ENCODE measurements at places on chromosomes 3 and 15. TPM values are rescaled to one million over a fixed set of nuclear protein-coding genes. Genes with fewer than 3 reads are reported as not detected.
A peak's percentile ranks its signal among the peaks of the same experiment; 100 is the strongest.

The GUCA1C gene
- total RNA-seq: not detected

DNA sequence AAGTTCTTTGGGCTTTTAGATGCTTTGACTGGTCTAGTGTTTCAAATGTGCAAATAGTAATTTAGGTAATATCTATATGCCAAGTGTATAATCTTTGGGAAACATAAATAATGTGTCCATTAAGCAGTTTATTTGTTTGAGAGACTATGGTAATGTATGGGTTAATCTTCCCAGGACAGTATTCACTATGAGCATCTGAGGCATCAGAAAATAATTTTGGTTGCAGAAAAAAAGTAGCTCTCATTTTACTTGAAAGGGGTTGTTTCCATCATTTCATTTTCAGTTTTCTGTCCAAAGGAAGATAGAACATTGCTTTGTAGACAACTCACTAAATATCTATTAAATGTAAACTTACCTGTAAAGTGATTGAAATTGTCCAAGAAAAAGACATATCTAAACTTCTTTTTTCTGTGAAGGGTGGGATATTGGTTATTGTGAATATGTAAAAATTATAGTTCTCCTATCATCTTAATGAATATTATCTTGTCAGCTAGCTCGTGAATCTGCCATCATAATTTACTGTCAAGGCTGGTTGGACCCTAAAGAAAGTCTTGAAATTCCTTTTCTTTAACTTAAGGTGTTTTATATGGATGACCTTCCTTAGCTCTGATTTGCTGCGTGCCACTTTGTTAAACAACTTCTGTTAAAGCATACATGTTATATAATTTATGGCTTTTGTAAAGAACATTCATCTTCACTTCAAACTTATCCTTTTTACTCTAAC is 108.8 kb downstream of the EPHA3 start:
- no peaks in the 10 kb centered on the region for H3K36me3 ChIP-seq
- H3K27me3 ChIP-seq: no peaks in the 10 kb centered on the region
- DNase-seq: no peak
- no peak overlapping the region for H3K27ac ChIP-seq
- H3K4me1 ChIP-seq: no peaks in the 10 kb centered on the region

- H3K27ac ChIP-seq: no peak overlapping the region
- peaks cover 3% of the 10 kb centered on the region for H3K27me3 ChIP-seq
- no peaks in the 10 kb centered on the region for H3K36me3 ChIP-seq
- no peak for DNase-seq
- peaks cover 2% of the 10 kb centered on the region for H3K4me1 ChIP-seq
Measured at GRCh38 chr3:141218162-141218835, 13.3 kb upstream of the PXYLP1 start.

GRCh38 chr15:27167738-27168137 is 196.8 kb downstream of the GABRG3 start:
- no peaks in the 10 kb centered on the region for H3K36me3 ChIP-seq
- no peak for DNase-seq
- H3K27ac ChIP-seq: no peak overlapping the region
- no peaks in the 10 kb centered on the region for H3K4me1 ChIP-seq

The TRH gene
- 0.36 TPM for total RNA-seq

The SLC22A14 gene
- 0.18 TPM for total RNA-seq

DNA sequence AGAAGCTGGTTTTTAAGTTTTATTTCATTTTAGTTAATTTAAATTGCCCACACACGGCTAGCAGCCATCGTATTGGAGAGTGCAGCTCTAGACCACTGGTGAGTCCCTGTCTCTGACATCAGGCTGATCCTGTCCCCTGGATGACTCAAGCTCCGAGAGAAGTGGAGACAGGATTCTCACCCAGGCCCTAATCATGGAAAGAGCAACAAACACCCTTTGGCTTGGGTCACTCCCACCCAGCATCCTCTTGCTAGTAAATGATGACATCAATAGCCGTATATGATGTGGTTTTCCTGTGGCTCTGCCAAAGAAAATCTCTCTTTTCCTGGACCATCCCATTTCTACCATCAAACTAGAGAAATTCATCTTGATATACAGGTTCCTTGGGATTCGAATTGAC is 182.2 kb downstream of the NTRK3 start:
- peaks cover 2% of the 10 kb centered on the region for H3K27me3 ChIP-seq
- H3K36me3 ChIP-seq: no peaks in the 10 kb centered on the region
- DNase-seq: no peak
- H3K4me3 ChIP-seq: no peak overlapping the region

The CCR3 gene
- total RNA-seq: not detected

GRCh38 chr3:66302288-66302687 is 81.5 kb downstream of the SLC25A26 start:
- peaks cover 7% of the 10 kb centered on the region for H3K4me1 ChIP-seq
- H3K27ac ChIP-seq: no peak overlapping the region
- H3K36me3 ChIP-seq: no peaks in the 10 kb centered on the region
- H3K27me3 ChIP-seq: no peaks in the 10 kb centered on the region
- H3K4me3 ChIP-seq: no peak overlapping the region

The RPL39L gene
- 11.5 TPM for total RNA-seq

- H3K4me1 ChIP-seq: peaks cover 4% of the 10 kb centered on the region
- H3K27ac ChIP-seq: peak overlapping the region; percentile 83
- H3K27me3 ChIP-seq: no peaks in the 10 kb centered on the region
- no peak overlapping the region for H3K4me3 ChIP-seq
Measured at GRCh38 chr3:194407423-194407822, 8.4 kb upstream of the GP5 start.

The APOD gene
- not detected for total RNA-seq

The ROBO2 gene
- total RNA-seq: 83.8 TPM

- no peaks in the 10 kb centered on the region for H3K27me3 ChIP-seq
- H3K4me1 ChIP-seq: peaks cover 3% of the 10 kb centered on the region
- no peak overlapping the region for H3K4me3 ChIP-seq
- H3K36me3 ChIP-seq: peaks cover 6% of the 10 kb centered on the region
- H3K27ac ChIP-seq: no peak overlapping the region
Measured at GRCh38 chr15:90599644-90600043, 69.9 kb downstream of the CRTC3 start.

DNA sequence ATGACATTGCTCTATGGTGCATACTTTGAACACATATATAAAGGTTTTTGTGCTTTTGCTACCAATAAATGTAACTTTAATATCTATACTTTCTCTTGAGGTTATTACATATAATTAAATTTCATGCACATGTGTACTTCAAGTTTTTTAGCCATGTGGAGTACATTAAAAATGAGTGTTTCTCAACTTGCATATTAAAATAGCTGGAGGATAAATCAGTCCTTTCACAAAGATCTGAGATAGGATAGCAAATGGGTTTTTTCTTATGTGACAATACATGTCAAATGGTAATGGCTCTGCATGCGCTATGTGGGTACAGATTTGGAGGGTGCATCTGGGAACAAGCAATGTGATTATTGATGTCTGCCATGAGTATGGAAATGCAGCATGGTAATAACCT is 48.7 kb upstream of the COL6A6 start:
- H3K27me3 ChIP-seq: no peaks in the 10 kb centered on the region
- no peak overlapping the region for H3K27ac ChIP-seq
- no peaks in the 10 kb centered on the region for H3K4me1 ChIP-seq
- H3K4me3 ChIP-seq: no peak overlapping the region

DNA sequence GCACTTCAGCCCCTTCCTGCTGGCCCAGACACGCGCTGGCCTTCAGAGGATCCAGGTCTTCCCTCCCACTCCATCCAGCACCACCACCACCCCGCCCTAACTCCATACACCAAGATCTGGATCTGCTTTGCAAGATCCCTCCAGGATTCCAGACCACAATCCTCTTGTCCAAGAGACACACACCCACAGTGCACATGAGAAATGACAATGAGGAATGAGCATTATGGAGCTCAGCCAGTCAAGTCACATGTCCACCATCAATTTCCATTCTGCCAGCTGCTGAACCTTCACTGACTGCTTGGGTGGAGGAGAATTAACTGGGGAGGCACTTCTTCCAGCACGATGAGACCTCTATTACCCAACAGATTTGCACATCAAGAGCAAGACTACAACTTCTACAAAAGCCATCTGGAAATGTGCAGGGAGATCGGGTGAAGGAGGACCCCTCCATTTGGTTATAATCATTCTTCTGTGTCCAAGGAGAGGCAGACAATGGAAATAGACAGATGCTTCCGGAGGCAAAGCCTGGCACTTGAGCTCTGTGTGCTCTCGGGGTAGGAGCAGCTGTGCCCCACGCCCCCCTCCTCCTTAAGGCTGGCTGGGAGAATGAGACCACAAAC is 12.3 kb upstream of the SPATA12 start:
- DNase-seq: no peak
- H3K4me3 ChIP-seq: no peak overlapping the region
- H3K27me3 ChIP-seq: no peaks in the 10 kb centered on the region

DNA sequence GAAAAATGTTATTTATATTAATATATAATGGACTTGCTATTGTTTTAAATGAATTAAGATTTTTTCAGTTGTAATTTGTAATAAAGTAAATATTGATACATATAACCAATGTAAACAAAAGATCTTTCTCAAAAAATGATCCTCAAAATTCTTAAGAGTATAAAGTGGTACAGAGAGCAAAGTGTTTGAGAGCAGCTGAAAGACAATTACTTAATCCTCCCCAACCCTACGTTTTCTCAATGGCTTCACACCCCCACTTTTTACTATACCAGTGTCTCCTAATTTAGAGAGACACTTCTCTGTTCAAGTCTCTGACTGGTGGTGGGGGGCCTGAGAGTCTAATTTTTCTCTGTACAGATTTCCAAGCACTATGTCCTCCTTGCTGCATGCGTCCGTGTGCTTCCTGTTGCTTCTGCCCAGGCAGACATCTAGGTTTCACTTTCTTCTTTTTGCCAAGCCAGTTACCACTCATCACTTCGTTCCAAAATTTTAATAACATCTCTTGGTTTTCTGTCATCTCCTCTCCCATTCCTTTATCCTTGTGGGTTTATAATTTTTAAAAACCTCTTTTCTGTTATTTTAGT is 276.3 kb upstream of the DNAJC19 start:
- H3K4me1 ChIP-seq: no peaks in the 10 kb centered on the region
- DNase-seq: no peak
- H3K4me3 ChIP-seq: no peak overlapping the region
- H3K36me3 ChIP-seq: no peaks in the 10 kb centered on the region
- H3K27ac ChIP-seq: no peak overlapping the region
- no peaks in the 10 kb centered on the region for H3K27me3 ChIP-seq

- H3K27me3 ChIP-seq: no peaks in the 10 kb centered on the region
- no peaks in the 10 kb centered on the region for H3K4me1 ChIP-seq
- DNase-seq: no peak
- H3K36me3 ChIP-seq: no peaks in the 10 kb centered on the region
- no peak overlapping the region for H3K27ac ChIP-seq
Measured at GRCh38 chr3:187112934-187113793, 26.1 kb downstream of the RPL39L start.

DNA sequence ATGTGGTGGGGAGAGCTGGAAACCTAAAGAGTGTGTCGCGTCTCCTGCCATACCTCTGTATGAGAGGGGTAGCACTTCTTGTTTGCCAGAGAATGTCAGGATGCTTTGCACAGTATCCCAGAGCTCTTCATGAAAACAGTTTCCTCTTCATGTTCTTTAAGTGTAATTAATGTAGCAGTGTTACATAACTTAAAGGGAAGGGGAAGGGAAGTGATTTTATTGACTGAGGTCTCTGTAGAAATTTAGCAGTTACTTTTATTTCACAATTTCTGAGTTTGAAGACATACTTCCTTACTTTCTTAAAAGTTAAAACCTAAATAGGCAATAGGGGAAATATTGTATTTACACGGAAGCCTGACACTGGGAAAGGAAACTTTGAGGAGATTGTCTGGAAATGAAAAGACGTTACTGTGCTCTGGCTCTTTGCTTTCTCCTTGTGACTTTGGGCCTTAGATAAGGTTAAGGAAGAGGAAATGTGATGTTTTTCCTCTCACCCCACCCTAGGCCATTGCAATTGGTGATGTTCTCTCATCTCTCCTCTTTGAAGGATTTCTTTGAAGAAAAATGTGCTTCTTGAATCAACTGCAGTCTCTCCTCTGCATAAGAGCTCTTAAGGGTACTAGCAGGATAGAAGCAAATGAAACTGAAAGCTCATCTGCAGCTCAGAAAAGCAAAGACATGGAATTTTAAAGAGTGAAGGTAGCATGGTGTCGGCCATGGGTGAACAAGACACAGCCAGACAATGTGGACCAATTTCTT is 6.0 kb downstream of the NXPE3 start:
- peaks cover 19% of the 10 kb centered on the region for H3K36me3 ChIP-seq
- no peak overlapping the region for H3K27ac ChIP-seq
- DNase-seq: no peak
- no peaks in the 10 kb centered on the region for H3K4me1 ChIP-seq

The LSAMP gene
- total RNA-seq: 20.7 TPM

DNA sequence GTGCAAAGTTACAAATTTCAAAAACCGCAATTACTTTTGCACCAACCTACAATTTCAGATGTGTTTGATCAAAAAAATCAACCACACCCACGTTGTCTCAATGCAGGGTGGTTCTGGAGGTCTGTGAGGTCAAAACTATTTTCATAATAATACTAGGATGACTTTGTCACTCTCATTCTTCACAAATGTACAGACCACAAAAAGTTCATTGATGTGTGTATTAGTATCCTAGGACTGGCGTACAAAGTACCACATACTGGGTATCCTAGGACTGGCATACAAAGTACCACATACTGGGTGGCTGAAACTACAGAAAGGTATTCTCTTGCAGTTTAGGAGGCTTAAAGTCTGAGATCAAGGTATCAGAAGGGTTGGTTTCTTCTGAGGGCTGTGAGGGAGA is 13.0 kb downstream of the SUCLG2 start:
- no peak overlapping the region for H3K27ac ChIP-seq
- peaks cover 7% of the 10 kb centered on the region for H3K4me1 ChIP-seq
- H3K27me3 ChIP-seq: no peaks in the 10 kb centered on the region
- H3K4me3 ChIP-seq: no peak overlapping the region
- H3K36me3 ChIP-seq: no peaks in the 10 kb centered on the region

The NMB gene
- total RNA-seq: 6.1 TPM

The C15orf62 gene
- total RNA-seq: 1.8 TPM

GRCh38 chr15:77817434-77817833 is 184.7 kb upstream of the LINGO1 start:
- no peaks in the 10 kb centered on the region for H3K36me3 ChIP-seq
- DNase-seq: no peak
- H3K27ac ChIP-seq: no peak overlapping the region
- peaks cover 22% of the 10 kb centered on the region for H3K27me3 ChIP-seq
- H3K4me3 ChIP-seq: peak overlapping the region; percentile 60

DNA sequence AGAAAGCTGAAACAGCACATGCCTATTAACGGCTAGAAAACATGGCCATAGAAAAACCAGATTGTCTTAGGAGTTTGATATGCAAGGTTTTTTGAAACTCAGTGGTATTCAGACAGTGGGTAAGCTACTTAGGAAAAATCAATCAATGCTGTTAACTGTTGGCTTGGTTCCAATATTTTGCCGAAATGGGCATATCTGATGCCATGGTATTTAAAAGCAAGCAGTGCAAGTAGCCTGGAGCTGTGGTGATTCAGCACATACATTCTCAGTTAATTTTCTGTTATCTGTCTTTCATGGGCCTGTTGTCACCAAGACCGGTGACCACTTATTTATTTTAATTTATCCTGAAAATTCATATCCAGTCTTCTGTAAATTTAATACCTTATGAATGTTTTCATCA is 17.3 kb upstream of the SUCNR1 start:
- H3K4me3 ChIP-seq: no peak overlapping the region
- no peaks in the 10 kb centered on the region for H3K27me3 ChIP-seq
- peaks cover 24% of the 10 kb centered on the region for H3K4me1 ChIP-seq
- H3K27ac ChIP-seq: no peak overlapping the region

GRCh38 chr3:188197388-188197847 is 43.5 kb downstream of the LPP start:
- H3K36me3 ChIP-seq: peaks cover 7% of the 10 kb centered on the region
- no peaks in the 10 kb centered on the region for H3K27me3 ChIP-seq
- peaks cover 12% of the 10 kb centered on the region for H3K4me1 ChIP-seq
- H3K27ac ChIP-seq: no peak overlapping the region
- DNase-seq: no peak

GRCh38 chr15:87267798-87268197 is 988.7 kb downstream of the NTRK3 start:
- DNase-seq: no peak
- no peaks in the 10 kb centered on the region for H3K4me1 ChIP-seq
- H3K4me3 ChIP-seq: no peak overlapping the region

The EBLN2 gene
- total RNA-seq: 14.9 TPM
